Activated CD4-positive, alpha-beta T cell treated with anti-CD3 and anti-CD28 coated beads, Interleukin-2, amount 10 ng/mL, durations not matched to agents 7 days and 5 days (primary cell): ENCODE measurements at places on chromosomes 3 and 15.

GRCh38 chr3:8625991-8626390, 18.6 kb downstream of the SSUH2 start:
- no peak for DNase-seq

- no peak for DNase-seq
These were observed 15.9 kb downstream of the TGM5 start for GRCh38 chr15:43250785-43251184.

GRCh38 chr3:22439626-22440025, 688.6 kb upstream of the ZNF385D start:
- no peak for DNase-seq

GRCh38 chr3:15291589-15292541, 40.5 kb downstream of the SH3BP5 start:
- DNase-seq, result peak; percentile 86

DNA sequence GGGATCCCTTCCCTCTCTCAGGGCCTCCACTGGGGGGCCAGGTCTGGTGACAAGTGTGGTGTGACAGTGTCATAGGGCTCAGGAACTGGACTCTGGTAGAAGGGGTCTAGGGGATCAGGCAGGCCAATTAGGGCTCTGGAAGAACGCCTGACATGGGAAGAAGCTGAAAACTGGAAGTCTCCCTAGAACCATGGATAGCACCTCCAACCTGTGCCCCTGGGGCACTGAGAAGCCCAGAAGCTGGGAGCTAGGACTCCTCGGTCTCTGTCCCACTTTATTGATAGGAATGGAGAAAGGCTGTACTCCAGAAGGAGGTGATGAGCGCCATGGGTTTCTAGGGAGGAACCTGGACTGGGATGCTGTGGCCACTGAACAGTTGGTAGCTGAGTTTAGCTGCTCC, 30.7 kb downstream of the INSYN1 start:
- no peak for DNase-seq

DNA sequence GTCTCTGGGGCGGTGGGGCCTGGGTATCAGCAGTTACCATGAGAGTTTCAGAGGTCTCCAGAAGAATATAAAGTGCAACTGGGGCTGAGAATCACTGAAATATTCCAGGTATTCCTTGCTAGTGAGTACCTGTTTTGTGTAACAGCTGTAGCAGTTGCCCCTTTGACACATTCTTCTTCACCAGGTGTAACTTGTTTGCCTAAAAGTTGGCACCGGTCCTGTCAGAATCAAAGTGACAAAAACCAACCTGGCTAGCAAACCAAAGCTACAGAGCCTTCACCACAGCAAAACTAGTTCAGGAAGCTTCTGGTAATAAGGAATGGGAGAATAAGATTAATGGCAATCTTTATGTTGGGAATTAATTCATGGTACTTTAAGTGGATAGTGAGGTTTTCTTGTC, 296.0 kb downstream of the NAALADL2 start:
- DNase-seq, result no peak

GRCh38 chr3:195403841-195404408, 38.9 kb downstream of the ACAP2 start:
- no peak for DNase-seq

DNA sequence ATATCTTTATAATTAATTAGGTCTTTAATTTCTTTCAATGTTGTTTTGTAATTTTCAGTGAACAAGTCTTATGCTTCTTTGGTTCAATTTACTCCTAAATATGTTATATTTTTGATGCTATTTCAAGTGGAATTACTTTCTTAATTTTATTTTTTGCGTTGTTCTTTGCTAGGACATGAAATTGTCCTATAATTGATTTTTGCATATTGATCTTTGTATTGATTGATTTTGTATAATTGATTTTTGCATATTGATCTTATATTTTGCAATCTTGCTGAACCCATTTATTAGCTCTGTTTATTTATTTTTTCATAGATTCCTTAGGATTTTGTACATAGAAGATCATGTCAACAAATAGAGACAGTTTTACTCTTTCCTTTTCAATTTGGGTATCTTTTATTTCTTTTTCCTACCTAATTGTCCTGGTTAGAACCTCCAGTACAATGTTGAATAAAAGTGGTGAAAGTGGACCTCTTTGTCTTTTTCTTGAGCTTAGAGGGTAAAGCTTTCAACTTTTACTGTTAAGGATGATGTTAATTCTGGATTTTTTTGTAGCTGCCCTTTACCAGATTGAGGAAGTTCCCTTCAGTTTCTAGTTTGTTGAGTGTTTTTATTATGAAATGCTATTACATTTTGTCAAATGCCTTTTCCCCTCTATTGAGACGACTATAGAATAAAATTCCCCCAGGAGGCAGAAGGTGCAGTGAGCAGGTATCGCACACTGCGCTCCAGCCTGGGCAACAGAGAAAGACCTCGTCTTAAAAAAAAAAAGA, 36.8 kb upstream of the CCDC50 start:
- no peak for DNase-seq

DNA sequence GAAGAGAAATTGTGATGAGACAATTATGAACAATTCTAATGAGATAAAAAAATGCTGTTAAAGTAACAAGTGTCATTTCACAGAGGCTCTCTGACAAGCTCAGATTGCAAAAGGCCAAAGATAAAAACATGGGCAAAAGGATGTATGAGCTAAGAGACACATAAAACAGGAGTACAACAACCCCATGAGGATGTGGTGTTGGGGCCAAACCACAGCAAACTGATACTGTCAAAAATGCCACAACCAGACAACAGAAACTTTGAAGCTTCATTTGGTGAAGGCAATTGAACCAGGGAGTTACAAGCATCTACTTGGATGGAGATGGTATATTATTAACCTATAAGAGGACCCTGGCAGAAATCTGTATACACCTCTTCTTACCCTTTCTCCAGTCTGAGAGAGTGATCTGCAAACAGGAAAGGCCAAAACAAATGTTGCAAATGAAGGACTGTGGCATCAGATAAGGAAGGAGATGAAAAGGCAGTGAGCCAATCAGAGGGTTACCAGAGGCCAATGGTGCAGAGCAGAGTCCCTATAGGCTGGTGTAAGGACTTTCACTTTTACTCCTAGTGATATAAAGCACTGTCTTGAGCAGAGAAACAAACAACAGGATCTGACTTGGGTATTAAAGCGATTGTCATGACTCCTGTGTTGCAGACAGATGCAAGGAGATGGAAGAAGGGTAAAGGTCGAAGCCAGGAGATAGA, 659.0 kb downstream of the NTRK3 start:
- peak; percentile 68 for DNase-seq

- DNase-seq, result no peak
These were observed 22.0 kb downstream of the LINGO1 start for GRCh38 chr15:77610731-77611130.

DNA sequence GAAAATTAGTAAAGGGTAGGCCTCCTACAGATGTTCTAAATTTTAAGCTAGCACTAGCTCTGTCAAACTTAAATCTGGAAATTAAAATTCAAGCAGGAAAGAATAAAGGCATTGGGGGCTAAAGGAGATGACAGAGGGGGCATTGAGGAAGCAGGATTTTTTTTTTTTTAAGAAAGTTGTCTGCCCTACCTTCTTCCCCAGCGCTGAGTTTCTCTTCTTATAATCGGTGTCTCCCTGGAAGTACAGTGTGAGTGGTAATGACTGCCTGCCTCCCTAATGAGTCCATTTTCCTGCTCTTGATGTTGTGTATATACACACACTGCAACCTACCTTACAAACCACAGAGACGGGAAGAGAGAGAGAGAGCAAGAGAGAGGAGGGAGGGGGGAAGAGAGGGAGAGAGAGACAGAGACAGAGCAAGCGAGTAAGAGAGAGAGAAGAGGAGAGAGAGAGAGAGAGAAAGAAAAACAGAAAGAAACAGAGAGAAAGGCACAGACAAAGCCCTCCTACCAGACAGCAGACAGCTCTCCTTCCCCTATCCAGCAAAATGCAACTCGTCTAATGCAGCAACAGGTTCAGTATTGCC, 47.0 kb downstream of the ZBTB20 start:
- DNase-seq, result peak; percentile 63
